ENCODE measurements at places on chromosomes 13 and 19.

DNA sequence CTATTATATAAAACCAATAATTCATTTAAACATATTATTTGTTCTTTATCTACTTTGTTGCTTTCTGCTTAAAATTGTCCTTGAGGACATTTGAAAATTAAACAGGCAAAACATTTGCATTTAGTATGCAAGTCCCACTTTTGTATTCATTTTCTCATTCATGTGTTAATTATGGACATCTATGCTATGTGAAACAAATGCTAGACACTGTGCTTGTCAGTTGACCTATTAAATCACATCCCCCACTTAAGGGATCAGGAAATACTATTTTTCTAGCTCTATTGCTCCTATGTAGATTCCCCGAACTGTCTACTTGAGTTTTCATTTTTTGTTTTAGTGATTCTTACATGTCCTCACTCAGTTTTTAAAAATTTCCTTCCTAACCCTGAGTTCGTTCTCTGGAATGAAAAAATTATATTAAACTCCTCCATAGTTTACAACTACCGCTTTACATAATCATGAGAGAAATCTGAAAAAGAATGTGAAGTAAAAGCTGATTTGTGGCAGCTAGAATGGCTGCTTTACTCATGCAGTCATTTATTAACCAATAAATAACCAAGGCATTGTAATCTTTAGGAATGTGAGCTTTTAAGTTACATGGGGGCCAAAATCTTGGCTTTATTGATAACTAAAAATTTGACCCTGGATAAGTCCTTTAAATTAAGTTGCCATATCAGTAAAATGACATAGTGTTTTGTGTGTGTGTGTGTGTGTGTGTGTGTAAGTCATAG, 188.5 kb downstream of the LIG4 start:
- no peak for DNase-seq

DNA sequence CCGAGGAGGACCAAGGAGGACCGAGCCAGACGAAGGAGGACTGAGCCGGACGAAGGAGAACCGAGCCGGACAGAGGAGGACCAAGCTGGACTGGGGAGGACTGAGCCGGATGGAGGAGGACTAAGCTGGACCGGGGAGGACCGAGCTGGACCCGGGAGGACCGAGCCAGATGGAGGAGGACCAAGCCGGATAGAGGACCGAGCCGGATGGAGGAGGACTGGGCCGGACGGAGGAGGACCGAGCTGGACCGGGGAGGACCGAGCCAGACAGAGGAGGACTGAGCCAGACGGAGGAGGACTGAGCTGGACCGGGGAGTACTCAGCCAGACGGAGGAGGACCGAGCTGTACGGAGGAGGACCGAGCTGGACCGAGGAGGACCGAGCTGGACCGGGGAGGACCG, 3.2 kb downstream of the PIP5K1C start:
- no peak for DNase-seq

DNA sequence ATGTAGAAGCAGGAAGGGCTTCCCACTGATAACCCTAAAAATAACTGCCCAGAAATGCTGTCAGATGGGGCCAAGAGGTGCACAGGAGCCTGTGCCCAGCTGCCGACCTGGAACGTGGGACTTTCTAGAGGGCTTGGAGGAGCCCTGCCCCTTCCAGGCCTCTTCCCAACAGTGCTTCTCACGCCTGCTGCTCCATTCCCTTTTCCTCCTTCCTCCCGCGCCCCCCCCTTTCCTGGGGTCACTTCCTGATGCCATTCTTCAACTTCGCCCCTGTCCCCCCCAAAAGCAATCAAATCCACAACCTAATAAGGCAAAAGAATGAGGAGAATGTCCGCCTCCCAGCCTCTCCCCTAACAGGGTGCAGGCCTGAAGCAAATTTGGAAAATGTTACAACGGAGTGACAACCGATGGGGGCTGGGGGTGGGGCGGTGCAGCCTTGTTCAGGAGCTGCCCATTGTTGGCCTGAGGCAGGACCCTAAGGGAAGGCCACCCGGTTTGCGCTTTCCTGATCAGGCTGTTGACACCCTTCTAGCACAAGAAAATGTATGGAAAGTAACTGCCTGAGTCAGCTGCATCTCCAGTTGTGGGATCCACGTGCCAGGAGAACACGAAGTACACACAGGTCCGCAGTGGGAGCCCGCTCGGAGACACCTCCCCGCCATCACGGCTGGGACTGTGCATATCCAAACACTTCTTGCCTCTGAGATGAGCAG, 18.7 kb downstream of the ACTN4 start:
- DNase-seq, result no peak

GRCh38 chr19:54172471-54173358, at the start of gene TMC4:
Gene TMC4 (minus strand): TSS chr19:54173160. CDS start chr19:54173117, 43 bp downstream.
- DNase-seq, result no peak

DNA sequence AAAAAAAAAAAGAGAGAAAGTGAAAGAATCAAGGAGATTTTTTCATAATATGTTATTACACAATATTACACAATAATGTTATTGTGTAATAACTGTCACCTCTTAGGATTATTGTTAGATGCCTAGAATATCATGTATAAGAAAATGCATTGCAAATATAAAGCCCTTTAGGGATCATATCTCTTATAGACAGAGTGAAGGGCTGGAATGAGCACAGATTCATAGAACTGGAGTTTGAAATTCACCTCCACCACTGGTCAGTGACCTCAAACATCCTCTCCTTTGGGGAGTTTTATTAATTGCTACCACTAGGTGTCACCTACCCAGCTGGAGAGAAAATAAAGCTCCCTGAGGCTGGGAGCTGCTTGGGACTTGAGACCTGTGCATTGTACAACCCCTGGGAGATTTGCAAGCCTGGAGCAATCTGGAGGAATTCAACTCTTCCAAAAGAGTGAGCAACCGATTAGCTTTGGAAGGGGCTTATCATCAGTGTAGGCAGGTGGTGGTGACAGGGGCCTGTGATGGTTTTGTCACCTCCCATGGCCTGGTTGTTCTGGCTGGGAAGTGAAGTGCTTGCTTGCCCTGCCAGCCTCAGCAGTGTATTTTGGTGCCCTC, 30.3 kb upstream of the FRY start:
- DNase-seq, result peak; percentile 55

Data from RKO (cell line).